ENCODE measurements at places on chromosomes 12 and 14. TPM values are rescaled to one million over a fixed set of nuclear protein-coding genes. Genes with fewer than 3 reads are reported as not detected.

The EML5 gene
- 20.7 TPM for total RNA-seq

The KLRC2 gene
- total RNA-seq = 1.5 TPM

The RNASE2 gene
- 0.49 TPM for total RNA-seq

The NR1H4 gene
- total RNA-seq = 0.25 TPM

The VASH1 gene
- total RNA-seq = 79.9 TPM

The CCDC38 gene
- not detected for total RNA-seq

The FOXN4 gene
- 0.25 TPM for total RNA-seq

The SDSL gene
- 1.5 TPM for total RNA-seq

The CCDC184 gene
- 26.3 TPM for total RNA-seq

The BEGAIN gene
- 13.8 TPM for total RNA-seq

The PCK2 gene
- total RNA-seq = 0.49 TPM

The CMTM5 gene
- 1.5 TPM for total RNA-seq

The RHOF gene
- 10.1 TPM for total RNA-seq

The B4GALNT1 gene
- 43.8 TPM for total RNA-seq

The KLHDC2 gene
- total RNA-seq = 134 TPM

The SYT1 gene
- 152 TPM for total RNA-seq

The LAG3 gene
- total RNA-seq = not detected

The BBS10 gene
- 27.3 TPM for total RNA-seq

The KCNH3 gene
- 3.2 TPM for total RNA-seq

The KCNK13 gene
- total RNA-seq = 0.49 TPM

The PMEL gene
- 0.49 TPM for total RNA-seq

The NGDN gene
- 34.2 TPM for total RNA-seq

The KRT5 gene
- total RNA-seq = 0.74 TPM

The BHLHE41 gene
- 0.74 TPM for total RNA-seq

The CELA1 gene
- total RNA-seq = not detected

The VWF gene
- 15.0 TPM for total RNA-seq

The ETFBKMT gene
- total RNA-seq = 1.5 TPM

The MDGA2 gene
- 51.1 TPM for total RNA-seq

The MSI1 gene
- total RNA-seq = 8.9 TPM

The GRIP1 gene
- 77.9 TPM for total RNA-seq

The NAV3 gene
- total RNA-seq = 224 TPM

The TAS2R9 gene
- 0.25 TPM for total RNA-seq

The PLD4 gene
- total RNA-seq = 1.2 TPM

The PSME1 gene
- total RNA-seq = 16.0 TPM

The SLC16A7 gene
- total RNA-seq = 19.7 TPM

The NPFF gene
- total RNA-seq = not detected

The VSX2 gene
- not detected for total RNA-seq

The SIX6 gene
- total RNA-seq = not detected

The DCAF4 gene
- total RNA-seq = 7.4 TPM
